ENCODE measurements at places on chromosomes 16 and 17. TPM values are rescaled to one million over a fixed set of nuclear protein-coding genes. Genes with fewer than 3 reads are reported as not detected.

The TMEM204 gene
- total RNA-seq = 2.5 TPM

DNA sequence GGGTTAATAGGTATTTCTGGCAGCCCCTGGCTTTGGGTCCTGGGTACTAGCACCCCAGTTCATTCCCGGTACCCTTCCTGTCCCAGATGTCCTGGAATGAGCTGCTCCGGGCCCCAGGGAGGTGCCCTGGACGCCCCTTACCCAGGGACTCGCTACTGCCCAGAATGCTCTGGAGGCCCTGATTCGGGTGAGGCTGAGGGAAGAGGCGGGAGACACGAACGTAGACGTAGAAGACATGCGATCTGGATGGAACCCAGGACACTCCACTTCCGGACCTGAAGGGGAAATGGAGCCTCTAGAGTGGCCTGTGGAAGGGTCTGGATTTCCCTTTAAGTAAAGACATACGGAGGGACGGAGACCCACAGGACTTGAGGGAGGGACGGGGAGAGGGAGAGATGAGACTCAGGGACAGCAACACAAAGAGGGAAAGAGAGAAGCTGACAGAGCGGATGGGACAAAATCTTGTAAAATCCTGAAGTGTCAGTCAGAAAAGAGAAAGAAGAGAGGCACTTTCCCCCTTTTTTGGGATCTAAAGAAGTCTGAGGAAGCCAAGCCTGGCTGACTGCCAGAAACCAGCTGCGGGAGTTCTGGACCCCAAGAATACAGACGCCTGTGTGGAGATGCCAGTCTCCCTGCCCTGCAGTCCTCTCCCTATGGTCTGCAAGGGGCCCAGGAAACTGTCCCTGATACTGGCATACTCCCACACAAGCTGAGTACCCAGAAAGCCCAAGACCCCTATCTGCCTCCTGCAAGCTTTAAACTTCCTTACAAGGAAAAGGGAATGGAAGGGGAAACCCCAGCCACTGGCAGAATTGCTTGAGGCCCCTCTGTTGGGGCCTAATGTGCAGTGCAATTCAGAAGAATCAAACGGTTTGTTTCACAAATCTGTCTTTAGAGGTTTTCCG lies 1.0 kb upstream of the HOXB13 start:
- DNase-seq = no peak

- no peak for DNase-seq
Measured at GRCh38 chr17:2852729-2853282, 56.6 kb downstream of the RAP1GAP2 start.

DNA sequence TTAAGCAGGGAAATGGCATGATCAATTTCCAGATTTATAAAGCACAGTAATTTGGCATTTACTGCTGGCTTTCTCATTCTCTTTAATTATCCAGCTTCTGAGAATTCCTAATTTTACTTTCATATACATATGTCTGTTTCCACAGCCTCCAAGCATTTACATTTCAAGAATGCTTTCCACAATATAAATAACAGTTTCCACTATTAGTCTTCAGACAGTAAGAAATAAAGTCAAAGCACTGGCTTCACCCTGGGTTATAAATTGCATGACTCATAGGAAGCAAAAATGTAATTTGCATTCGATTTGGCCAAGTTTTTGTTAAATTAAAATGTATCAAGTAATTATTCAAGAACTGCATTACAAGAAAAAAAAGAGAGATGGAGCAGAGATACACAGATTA lies 53.5 kb downstream of the MPHOSPH6 start:
- DNase-seq = no peak

- DNase-seq = no peak
Measured at GRCh38 chr17:82023447-82024241, 539 bp downstream of the LRRC45 start.

The HOXB2 gene
- 0.16 TPM for total RNA-seq

The RGS9 gene
- 4.2 TPM for total RNA-seq

GRCh38 chr16:47779201-47780016 lies 318.3 kb downstream of the PHKB start:
- DNase-seq = peak; percentile 40

DNA sequence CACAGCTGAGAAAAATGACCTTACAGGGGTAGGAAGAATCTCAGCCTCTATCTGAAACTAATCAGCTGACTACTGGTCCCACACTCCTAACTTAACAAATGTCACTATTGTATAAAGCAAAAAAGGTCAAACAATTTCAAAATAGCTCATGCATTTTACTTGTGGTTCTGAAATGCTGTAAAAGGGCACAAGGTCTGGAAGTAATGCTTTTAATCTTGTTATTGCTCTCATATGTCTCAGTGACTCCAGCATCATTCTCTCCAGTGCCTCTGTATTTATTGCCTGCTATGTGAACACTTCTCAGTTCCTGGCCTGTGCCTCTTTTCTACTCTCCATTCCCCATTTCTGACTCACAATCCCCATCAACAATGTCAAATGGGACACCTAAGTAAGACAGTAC lies 937.7 kb downstream of the CDH11 start:
- no peak for DNase-seq

The SDR42E2 gene
- total RNA-seq = not detected
